ENCODE measurements at places on chromosomes 6 and 20.

GRCh38 chr6:46468403-46469010, 22.7 kb downstream of the RCAN2 start:
- no peak for DNase-seq

DNA sequence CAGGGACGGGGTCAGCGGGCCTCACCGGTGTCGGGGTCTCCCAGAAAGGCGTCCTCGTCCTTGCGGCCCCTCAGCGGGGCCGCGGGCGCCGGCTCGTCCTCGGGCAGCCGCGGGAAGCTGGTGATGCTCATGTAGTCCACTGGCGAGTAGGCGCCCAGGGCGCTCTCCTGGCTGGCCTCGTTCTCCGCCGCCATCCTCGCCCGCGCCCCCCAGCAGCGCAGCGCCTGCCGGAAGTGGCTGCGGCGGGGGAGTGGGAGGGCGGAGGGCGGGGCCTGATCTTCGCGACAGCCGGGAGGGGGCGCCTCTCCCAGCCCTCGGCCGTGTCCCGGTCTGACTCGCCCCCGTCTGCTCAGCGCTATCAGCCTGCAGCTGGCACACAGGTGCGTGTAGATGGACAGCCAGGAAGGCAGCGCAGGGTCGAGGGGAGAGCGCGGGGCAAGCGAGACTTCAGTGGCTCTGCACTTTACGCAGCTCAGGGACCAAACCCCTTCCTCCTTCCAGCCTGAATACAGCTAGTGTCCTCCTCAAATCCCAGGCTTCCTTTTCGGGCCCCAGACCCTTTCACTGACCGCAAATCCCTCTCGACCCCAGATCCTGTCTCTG, at the start of gene GGT7:
TSS of gene GGT7 (minus strand) at position 235 of the 603 bp plus-strand sequence. CDS start at position 194, 41 bp downstream.
- DNase-seq: peak; percentile 91

DNA sequence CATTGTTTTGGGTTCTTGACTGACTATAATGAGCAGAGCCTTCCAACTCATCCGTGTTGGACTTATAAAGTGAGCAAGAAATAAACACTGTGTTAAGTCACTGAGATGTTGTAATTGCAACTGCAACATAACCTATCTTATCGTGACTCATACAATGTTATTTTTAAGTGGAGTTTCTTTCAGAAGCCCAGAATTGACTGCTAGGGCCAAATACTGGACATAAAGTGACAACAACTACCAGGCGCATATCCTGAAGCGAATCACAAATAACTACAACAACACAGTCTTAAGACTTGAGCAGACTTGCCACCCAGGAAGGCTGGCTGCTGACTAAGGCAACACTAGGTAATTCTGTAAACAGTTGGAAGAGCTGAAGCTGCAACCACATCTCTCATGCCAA, 326.6 kb downstream of the COL12A1 start:
- no peak for DNase-seq

DNA sequence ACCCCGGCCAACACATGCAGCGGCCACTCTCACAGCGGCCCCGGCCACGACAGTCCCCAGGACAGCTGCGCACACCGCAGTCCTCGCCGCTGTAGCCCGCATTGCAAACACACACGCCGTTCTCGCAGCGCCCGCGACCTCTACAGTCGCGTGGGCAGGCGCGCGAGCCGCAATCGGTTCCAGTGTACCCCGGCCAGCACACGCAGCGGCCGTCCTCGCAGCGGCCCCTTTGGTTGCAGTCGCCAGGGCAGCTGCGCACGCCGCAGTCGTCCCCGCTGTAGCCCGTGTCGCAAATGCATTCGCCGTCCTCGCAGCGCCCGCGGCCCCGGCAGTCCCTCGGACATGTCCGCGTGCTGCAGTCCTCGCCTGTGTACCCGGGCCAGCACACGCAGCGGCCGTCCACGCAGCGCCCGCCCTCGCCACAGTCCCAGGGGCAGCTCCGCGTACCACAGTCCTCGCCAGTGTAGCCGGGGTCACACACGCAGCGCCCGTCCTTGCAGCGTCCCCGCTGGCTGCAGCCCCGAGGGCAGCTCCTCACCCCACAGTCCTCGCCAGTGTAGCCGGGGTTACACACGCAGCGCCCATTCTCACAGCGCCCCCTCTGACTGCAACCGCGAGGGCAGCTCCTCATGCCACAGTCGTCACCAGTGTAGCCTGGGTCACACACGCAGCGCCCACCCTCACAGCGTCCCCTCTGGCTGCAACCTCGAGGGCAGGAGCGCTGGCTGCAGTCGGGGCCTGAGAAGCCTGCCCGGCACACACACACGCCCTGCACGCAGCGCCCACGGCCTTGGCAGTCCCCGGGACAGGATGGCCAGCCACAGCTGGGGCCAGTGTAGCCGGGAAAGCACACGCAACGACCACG, 12.5 kb downstream of the TNXB start:
- no peak for DNase-seq

GRCh38 chr6:134735461-134735860, 214.4 kb downstream of the ALDH8A1 start:
- DNase-seq: no peak

GRCh38 chr20:44067650-44068081, 119.3 kb downstream of the JPH2 start:
- DNase-seq: no peak

Data from RPMI8226 (cell line).